ENCODE measurements at places on chromosomes 5 and 9. TPM values are rescaled to one million over a fixed set of nuclear protein-coding genes. Genes with fewer than 3 reads are reported as not detected.

FOXD1 gene
- 18.0 TPM for total RNA-seq

SV2C gene
- not detected for total RNA-seq

TBC1D9B gene
- total RNA-seq: 51.5 TPM

CNTFR gene
- total RNA-seq: 1.1 TPM

FCN1 gene
- total RNA-seq: not detected

INSL4 gene
- total RNA-seq: not detected

CNTNAP3B gene
- 5.3 TPM for total RNA-seq

RNF208 gene
- total RNA-seq: 0.13 TPM

TCF7 gene
- total RNA-seq: 3.2 TPM

LRRC19 gene
- not detected for total RNA-seq

BTNL3 gene
- total RNA-seq: not detected

UBE2B gene
- total RNA-seq: 75.1 TPM

PPP1R26 gene
- 5.8 TPM for total RNA-seq

TMEFF1 gene
- total RNA-seq: 1.2 TPM

CCDC192 gene
- not detected for total RNA-seq

IQGAP2 gene
- 1.4 TPM for total RNA-seq

ISL1 gene
- not detected for total RNA-seq

ZBTB26 gene
- 3.4 TPM for total RNA-seq

TXNDC8 gene
- not detected for total RNA-seq

CCIN gene
- total RNA-seq: not detected

RNF20 gene
- total RNA-seq: 16.5 TPM

ZFAND5 gene
- total RNA-seq: 70.7 TPM

SMIM33 gene
- total RNA-seq: not detected

DRD1 gene
- total RNA-seq: not detected

BAAT gene
- total RNA-seq: 0.13 TPM

ORM2 gene
- not detected for total RNA-seq

HTR4 gene
- total RNA-seq: not detected

PCDHGB1 gene
- 2.2 TPM for total RNA-seq

SOHLH1 gene
- not detected for total RNA-seq

TLR4 gene
- 0.64 TPM for total RNA-seq

MARCHF3 gene
- total RNA-seq: 2.0 TPM

CTSV gene
- 2.1 TPM for total RNA-seq

ZBTB34 gene
- 4.7 TPM for total RNA-seq

PTPN3 gene
- total RNA-seq: 1.2 TPM

ANKRD33B gene
- total RNA-seq: 4.2 TPM

ATOSB gene
- total RNA-seq: 19.8 TPM

QRFP gene
- total RNA-seq: not detected

SLC6A3 gene
- total RNA-seq: not detected

SLC1A3 gene
- total RNA-seq: 4.0 TPM

MGAT1 gene
- total RNA-seq: 128 TPM

NRG2 gene
- not detected for total RNA-seq

SAXO1 gene
- not detected for total RNA-seq

MTAP gene
- total RNA-seq: 143 TPM

ADGRD2 gene
- total RNA-seq: not detected

INSL6 gene
- total RNA-seq: not detected

PCDHGA11 gene
- 13.7 TPM for total RNA-seq

FGFR4 gene
- 7.2 TPM for total RNA-seq

OCLN gene
- 0.88 TPM for total RNA-seq

KCNMB1 gene
- total RNA-seq: not detected

RCL1 gene
- total RNA-seq: 15.8 TPM

TMC1 gene
- not detected for total RNA-seq

GRHPR gene
- total RNA-seq: 167 TPM

PLGRKT gene
- 20.9 TPM for total RNA-seq

KIF4B gene
- total RNA-seq: 0.08 TPM

DMRTA1 gene
- 0.26 TPM for total RNA-seq

Data from epithelial cell of alveolus of lung (primary cell).